ENCODE measurements at places on chromosomes 7 and 10. TPM values are rescaled to one million over a fixed set of nuclear protein-coding genes. Genes with fewer than 3 reads are reported as not detected.
A peak's percentile ranks its signal among the peaks of the same experiment; 100 is the strongest.

- no peak for DNase-seq
Observed at GRCh38 chr7:139559364-139560105, 36.0 kb downstream of the CLEC2L start.

The FKBP6 gene
- total RNA-seq, result not detected

GRCh38 chr7:158461824-158462223 is 125.8 kb downstream of the PTPRN2 start:
- DNase-seq, result no peak

The ITPRID1 gene
- total RNA-seq, result not detected

GRCh38 chr10:92264249-92264648 is 26.6 kb downstream of the CPEB3 start:
- DNase-seq, result no peak

The CTTNBP2 gene
- not detected for total RNA-seq

- DNase-seq, result no peak
Observed at GRCh38 chr7:83778073-83778443, 129.1 kb upstream of the SEMA3E start.

The FAM237B gene
- not detected for total RNA-seq

DNA sequence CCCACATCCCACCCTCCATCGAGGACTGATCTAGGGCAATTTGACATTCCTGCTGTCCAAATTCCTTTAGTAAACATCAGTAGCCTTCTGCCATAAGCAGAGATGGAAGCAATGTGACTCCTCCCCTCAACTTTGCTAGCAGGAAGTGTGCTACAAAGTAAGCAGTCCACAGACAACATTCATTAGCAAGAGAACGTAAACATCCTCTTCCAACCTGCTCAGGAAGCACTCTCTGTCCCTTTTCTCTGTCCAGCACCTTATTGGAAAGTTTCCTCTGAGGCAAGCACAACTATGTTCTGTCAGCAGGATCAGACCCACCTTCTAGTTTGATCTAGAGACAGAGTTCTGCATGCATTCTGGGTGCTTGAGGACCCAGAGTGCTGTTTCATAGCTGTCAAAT is 48.1 kb upstream of the LRGUK start:
- no peak for DNase-seq

DNA sequence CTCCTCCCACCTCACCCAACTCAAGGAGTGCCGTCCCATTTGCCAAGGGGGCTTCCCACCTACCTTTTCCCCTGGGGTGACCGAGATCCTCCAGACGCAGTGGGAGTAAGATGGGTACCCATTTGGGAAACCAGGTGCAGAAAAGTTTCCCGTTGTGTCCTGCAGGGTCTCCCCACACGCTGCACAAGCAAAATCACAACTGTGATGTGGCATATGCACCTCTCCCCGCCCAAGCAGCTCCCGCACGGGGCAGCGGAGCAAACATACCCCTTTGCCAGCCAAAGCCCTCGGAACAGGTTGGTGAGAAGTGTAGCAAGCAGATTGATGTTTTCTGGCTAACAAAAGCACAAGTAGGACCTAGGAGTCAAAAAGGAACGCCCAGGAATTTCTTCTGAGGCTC is 51.5 kb upstream of the OPALIN start:
- DNase-seq, result no peak

DNA sequence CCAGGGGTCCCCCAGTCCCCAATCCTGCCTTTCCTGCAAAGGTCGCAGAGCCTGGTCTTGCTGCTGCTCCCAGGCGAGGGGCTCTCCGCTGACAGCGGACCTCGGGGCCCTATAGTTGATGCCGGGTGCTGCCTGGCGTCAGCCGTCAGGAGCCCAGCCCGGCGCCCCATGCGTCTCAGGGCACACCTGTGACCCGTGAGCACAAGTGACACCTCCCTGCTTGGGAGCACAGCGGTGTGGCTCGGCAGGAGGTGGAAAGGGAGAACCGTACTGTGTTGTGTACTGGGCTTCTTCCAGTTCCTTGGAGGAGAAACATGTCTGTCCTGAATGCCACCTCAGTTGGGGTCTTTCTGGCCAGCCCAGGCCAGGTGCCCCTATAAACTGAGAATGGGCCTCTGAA is 56.7 kb downstream of the LHPP start:
- DNase-seq, result no peak

- no peak for DNase-seq
Observed at GRCh38 chr10:82922046-82922445, 1047.1 kb downstream of the NRG3 start.

GRCh38 chr10:639751-640672 is 49.5 kb downstream of the DIP2C start:
- DNase-seq, result no peak

GRCh38 chr7:45140827-45141226 is 16.8 kb upstream of the RAMP3 start:
- peak; percentile 80 for DNase-seq

The CHST3 gene
- not detected for total RNA-seq

DNA sequence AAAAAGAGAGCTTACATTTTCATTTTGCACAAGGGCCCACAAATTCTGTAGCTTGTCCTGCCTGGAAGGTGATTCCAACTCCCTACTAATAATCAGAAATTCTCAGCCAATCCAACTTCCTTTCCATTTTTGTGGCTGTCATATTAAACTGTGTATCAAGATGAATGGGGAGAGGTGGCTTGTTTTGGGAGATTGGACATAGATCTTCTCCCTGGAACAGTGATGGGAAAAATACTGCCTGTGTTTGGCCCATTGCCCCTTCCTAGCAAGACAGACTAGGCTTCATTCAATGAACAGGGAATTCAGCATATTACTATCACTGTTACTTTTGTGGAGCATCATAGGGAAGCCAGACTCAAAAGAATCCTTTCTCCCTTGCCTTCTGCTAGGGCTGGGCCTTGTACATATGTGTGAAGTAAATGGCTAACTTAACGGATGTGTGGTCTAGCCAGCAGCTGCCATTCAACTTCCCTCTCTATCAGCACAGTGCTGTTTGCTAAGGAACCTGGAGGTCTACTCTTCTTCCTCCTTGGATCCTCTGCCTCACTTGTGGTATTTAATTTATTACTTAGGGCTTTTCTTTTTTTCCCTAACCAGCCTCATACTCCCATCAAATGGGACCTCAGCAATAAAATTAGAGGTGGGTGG is 326.0 kb downstream of the BICC1 start:
- no peak for DNase-seq
